ENCODE measurements at places on chromosomes 5 and 9. TPM values are rescaled to one million over a fixed set of nuclear protein-coding genes. Genes with fewer than 3 reads are reported as not detected.

ZNF474 gene
- not detected for total RNA-seq

PCDHGA12 gene
- total RNA-seq: 6.8 TPM

IRX4 gene
- 30.0 TPM for total RNA-seq

- no peaks in the 10 kb centered on the region for H3K36me3 ChIP-seq
- H3K27me3 ChIP-seq: no peaks in the 10 kb centered on the region
- no peak overlapping the region for H3K4me3 ChIP-seq
- H3K4me1 ChIP-seq: no peaks in the 10 kb centered on the region
- H3K27ac ChIP-seq: no peak overlapping the region
- DNase-seq: no peak
These were observed 14.9 kb downstream of the IL4 start for GRCh38 chr5:132688536-132689339.

GRCh38 chr5:6396836-6397535 lies 18.6 kb upstream of the MED10 start:
- H3K36me3 ChIP-seq: no peaks in the 10 kb centered on the region
- H3K4me1 ChIP-seq: no peaks in the 10 kb centered on the region
- no peak overlapping the region for H3K27ac ChIP-seq
- no peak overlapping the region for H3K4me3 ChIP-seq
